IMR-90 (cell line): ENCODE measurements at places on chromosomes 1 and 21. TPM values are rescaled to one million over a fixed set of nuclear protein-coding genes. Genes with fewer than 3 reads are reported as not detected.

Gene MAGOH
- 3.8 and 26.4 TPM in 2 replicates for total RNA-seq

Gene AGTRAP
- 21.5 and 22.2 TPM in 2 replicates for total RNA-seq

Gene ACTN2
- total RNA-seq = under 0.01 TPM in 2 replicates

Gene PRKAA2
- total RNA-seq = 1.4 and 2.2 TPM in 2 replicates

Gene AUNIP
- 3.9 and 5.0 TPM in 2 replicates for total RNA-seq

Gene TNFSF4
- total RNA-seq = 19.7 and 23.6 TPM in 2 replicates

Gene NIT1
- 22.8 TPM in 2 replicates for total RNA-seq

Gene DPT
- total RNA-seq = not detected in 2 replicates

Gene HNRNPR
- total RNA-seq = 99.7 and 152 TPM in 2 replicates
